ENCODE measurements at places on chromosomes 5 and 9.

DNA sequence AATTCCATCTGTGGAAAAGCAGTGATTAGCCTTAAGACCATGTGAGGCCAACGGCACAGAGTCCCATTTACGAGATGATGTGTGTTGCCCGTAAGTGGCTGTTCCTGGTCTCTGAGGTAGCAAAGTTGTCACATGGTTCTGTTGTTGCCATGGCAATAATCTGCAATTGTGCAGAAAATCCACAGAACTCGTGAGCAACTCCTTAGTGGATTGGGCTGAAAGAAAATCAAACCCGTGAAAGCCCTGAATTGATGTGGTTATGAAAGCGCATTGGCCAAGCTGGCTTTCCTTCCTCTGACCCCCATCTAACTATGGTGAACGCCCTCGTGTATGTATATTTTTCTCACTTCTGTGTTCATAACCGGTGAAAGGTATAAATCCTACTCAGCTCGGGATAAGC is 614.7 kb downstream of the EBF1 start:
- DNase-seq: no peak

DNA sequence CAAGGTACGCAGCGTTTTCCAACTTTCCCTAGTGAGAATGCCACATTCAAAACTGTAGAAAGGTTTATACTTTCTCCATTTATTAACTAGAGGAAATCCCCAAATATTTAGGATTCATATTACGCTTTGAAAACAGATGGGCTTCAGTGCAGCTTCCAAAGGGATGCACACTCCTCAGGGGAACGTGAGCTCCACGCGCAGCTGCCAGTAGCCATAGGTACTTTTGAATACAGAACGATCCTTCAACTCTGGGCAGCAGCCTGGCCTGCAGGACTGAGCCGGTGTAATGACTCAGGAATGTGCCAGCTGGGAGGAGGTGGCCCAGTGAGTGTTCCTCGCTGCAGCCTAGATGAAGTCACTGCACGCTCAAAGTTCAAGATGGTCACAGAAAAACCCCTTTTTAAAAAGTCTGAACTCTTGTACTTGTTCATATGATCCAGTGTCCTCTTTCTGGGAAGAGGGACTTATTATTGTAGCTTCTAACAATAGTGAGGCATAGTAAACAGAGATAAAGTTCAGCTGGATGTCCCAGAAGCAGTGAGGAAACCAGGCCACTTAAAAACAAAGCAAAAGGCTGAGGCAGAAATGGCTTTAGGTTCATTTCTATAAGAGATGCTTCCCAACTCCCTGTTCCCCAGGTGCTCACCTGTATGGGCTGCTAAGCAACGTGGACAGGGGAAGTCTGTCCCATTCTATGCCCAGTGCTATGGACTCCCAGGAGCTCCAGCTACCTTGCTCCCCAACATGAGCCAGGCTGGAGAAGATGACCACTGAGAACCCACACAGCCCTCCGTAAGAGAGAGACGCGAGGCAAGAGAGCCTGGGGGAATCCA is 130.0 kb downstream of the LHFPL2 start:
- DNase-seq: no peak

DNA sequence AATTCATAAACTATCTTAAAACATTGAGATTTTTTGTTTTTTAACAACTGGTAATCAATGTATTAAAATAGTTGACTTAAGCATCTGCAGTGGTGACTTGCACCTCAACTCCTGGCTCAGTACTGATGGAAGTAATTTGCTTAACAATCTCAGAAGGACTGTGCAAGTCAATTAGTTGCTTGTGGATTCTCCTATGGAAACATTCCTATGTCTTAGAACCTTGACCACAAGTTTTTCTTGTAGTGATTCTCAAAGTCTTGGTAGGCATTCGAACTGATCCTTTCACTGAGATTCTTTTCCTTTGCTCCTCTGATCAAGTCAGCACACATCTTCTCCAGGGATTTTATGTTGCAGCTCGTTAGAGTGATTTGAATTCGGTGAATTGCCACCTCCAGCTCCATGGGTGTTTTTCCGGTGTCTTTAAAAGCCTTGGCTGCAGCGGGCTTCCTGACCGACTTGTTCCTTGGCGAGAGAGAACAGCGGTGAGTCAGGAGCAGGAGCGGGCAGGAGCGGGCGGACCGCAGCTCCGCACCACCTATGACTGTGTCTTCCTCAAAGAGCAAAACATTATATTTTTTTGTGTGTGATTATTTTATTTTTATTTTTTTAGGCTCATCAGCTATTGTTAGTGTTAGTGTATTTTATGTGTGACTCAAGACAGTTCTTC is 21.1 kb downstream of the HMGXB3 start:
- no peak for DNase-seq

DNA sequence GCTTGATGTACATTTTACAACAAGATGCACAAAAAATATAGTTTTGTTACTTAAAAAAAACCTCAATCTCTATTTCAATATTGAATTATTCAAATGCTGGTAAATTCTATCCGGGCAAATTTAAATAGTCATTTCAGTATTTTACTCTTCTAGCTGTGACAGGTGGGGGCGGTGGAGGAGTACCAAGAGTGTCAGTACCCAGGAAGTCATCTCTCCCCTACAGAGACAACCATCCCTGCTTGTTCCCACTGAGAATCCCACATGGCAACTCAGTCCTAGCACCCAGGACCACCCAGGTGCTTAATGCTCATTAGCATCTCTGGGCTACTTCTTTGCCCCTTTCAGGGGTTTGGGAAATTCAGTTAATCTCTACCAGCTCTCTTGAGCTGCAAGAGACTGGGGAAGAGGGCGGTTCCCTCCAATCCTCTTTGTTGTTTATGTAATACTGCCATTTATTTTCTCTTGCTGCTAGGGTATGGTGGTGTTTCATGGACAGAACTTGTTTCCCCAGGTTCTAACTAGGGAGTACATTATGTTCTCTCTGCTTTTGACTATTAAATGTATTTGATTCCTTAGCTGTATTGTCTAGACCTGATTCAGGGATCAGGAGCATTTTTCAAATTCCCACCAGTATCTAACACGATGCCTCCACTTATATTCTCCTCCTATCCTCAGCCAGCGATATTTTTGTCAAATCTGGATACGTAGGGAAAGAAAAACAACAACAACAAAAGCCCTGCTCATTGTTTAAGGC is 122.5 kb downstream of the CDH18 start:
- no peak for DNase-seq

GRCh38 chr9:7347556-7347955 is 452.0 kb downstream of the DMAC1 start:
- DNase-seq: no peak

GRCh38 chr9:108150736-108151586 is 661.4 kb upstream of the KLF4 start:
- no peak for DNase-seq

DNA sequence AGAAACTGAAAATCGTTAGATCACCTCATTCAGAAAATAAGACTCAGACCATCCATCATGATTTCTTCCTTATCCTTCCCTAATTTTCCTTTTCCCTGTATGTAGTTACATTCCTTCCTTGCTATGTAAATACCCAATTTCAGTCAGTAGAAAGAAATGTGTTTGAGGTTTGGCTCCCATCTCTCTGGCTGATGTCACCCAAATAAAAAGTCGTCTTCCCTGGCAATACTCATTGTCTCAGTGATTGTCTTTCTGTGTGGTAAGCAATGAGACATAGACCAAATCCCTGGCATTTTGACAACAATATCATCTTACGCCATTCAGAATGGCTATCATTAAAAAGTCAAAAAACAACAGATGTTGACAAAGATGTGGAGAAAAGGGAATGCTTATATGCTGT is 303.9 kb upstream of the EDIL3 start:
- DNase-seq: no peak
